ENCODE measurements at places on chromosomes 3 and 15.

- no peak for DNase-seq
These were observed 21.3 kb downstream of the ADGRG7 start for GRCh38 chr3:100630664-100631063.

- no peak for DNase-seq
These were observed 1.6 kb upstream of the RNU6-1 start for GRCh38 chr15:67841513-67841762.

- no peak for DNase-seq
These were observed 126.8 kb downstream of the TGFBR2 start for GRCh38 chr3:30733209-30733608.

DNA sequence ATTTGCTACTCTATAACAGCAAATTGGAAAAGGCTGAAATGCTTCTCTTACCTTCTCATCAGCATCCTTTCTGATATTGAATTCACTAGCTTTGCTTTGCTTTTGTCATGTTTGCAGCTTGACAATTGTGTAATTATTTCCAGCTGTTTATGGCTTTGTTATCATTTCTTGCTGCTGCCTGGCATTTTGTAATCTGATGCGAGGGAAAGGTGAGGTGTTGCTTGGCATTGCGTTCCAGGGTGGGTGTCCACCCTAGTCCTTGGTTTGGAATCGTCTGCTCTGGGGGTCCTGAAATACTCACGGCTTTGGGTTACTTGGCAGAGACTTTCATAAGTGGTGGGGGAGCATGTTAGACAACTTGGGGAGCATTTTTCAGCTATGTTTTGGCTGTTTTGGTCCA is 2.9 kb downstream of the CACNA2D3 start:
- DNase-seq: no peak

- no peak for DNase-seq
These were observed 14.7 kb downstream of the ZNF280D start for GRCh38 chr15:56718560-56718959.

DNA sequence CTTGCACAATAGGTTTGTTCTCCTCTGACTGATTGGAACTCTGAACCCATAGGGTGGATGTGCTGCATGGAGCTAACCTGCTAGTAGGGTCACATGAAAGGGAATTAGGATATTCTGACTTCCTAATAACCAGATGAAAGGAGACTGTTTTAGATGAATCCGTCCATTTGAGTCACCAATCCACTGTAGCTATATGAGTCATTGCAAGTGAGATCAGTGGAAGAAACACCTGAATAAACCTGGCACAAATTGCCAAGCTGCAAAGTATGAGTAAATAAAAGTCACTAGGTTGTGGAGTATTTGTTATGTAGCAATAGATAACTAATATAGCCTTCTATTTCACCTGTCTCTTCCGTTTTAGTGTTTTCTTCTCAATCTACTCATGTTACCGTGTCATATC is 584.4 kb downstream of the PDCD6IP start:
- DNase-seq: no peak

- no peak for DNase-seq
These were observed 192.3 kb upstream of the C2CD4B start for GRCh38 chr15:62357431-62357830.

DNA sequence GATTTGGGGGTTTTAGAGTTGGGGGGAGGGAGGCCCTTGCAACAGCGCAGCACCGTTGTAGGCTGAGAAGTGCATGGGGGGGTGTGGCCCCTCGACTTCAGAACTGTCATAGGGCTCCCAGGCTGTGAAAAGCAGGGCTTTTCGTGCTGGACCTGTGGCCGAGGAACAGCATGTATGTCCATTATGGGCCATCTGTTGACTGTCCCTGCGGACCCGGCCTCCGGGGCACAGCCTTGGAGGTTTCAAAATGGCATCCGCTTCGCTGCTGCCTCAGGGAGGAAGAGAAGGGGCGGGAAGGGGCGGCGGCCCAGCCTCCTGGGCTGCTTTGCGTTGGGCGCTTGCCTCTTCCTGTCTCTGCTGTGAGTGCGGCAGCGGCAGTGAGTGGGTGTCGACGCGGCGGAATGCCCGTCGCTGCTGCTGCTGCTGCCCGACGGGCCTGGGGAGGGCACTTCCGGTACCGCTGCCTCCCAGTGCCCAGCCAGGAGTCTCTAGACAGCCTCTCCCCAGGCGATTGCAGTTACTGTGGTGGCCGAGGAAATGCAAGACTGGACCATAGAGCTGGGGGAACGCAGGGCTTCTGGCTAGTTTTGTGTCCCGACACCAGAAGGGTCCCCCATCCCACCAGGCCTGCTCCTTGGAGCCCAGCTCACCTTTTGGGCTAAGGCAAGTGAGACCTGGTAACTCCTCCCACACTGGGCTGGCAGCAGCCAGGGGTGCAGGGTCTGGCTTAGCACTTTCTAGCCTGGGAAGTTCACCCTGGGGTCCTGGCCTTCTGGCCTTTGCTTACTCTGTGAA is 1.9 kb downstream of the GNAI2 start:
- DNase-seq: peak; percentile 91

- no peak for DNase-seq
These were observed 106.8 kb downstream of the HHLA2 start for GRCh38 chr3:108403198-108403597.

GRCh38 chr15:52067545-52067926 is 45.0 kb downstream of the BCL2L10 start:
- no peak for DNase-seq

DNA sequence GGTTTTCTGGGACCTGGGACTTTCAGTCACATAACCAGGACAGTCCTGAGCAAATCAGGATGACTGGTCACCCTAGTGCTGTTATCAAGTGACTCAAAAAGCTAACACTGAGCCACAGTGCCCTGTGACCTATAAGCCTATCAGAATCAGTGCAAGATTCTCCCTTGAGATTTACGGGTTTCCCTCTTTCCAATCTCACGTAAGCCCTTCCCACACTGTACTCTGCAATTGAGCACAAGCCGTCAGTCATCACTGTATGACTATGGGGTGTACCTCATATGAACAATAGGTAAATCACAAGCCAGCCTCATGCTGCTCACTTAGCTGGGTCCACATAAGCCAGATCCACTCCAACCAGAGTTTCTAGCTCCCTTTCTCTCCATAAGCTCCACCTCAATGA is 21.0 kb upstream of the CLDN18 start:
- peak; percentile 94 for DNase-seq

GRCh38 chr3:20136231-20136630 is 49.8 kb downstream of the SGO1 start:
- DNase-seq: no peak

DNA sequence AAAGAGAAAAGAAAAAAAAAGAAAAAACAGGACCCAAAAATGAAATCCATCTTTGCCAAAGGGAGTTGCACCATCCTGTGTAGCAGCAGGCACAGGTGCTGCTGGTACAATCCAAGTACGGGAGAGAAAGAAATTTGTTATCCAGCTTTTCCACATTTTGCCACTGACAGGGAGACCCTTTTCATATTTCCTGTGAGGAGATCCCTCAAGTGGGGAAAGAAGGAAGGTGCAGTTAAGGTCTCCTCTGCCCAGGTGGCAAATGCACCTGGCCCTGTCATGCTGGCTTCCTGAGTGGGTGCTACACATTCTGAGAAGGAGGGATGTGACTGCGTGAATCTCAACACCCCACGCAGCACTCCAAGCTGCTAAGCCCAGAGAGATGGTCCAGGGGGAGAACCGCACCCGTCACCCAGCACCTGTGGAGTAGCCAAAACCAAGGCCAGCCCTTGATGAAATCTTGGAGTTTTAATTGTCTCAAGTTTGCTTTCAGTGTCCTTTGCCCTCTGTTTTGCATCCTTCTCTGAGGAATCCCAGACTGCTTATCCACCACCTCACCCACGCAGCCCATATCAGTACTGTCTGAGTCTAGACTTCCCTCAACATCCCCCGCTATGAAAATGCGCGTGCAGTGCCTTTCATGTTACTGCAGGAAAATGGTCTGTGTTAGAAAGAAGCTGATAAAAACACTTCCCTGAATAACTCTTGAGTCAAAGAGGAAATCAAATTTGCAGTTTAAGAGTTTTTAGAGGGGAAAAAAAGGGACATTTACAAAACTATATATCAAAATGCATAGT is 141.9 kb upstream of the THBS1 start:
- DNase-seq: no peak

GRCh38 chr3:142180761-142181362 is 31.5 kb upstream of the TFDP2 start:
- peak; percentile 52 for DNase-seq

DNA sequence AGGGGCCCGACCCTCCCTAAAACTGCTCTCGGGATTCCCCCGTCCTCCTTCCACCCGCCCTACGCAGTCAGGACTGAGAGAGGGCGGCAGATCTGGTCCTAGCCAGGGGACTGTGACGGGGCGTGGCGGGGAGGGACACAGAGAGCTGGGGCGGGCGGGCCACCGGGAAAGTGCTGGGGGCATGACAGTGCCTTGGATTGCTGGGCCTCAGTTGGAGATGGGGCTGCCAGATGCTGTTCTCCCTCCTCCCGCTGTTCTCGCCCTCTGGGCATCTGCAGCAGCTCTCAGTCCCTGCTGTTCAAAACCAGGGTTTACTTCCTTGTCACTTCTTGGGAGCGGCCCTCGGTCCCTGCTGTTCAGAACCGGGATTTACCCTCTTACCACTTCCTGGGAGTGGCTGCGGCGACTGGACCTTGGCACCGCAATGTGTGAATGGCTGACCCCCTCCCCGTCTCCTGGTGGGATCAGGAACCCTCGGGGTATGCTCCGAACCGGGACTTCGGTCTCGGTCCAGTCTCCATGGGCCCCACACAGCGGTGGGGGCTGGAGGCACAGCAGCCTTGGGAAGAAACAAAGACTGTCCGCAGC is 1.8 kb upstream of the RPP25 start:
- DNase-seq: no peak

DNA sequence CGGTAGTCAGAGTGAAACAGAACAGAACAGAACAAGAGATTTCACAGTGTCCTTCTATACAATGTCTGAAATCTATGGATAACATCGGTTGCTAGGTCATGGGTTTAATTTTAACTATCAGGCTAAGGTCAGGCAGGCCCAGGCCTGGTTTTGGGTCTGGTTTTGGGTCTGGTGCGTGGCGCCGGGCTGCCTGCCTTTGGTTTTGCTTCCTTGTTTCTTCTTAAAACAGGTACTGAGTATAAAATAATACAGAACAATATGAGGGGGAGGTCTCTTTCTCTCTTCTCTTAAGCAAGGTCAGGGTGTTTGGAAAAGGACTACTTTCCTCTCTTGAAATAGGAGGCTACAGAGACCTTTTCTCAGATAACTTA is 1.4 kb downstream of the AEN start:
- DNase-seq: no peak

DNA sequence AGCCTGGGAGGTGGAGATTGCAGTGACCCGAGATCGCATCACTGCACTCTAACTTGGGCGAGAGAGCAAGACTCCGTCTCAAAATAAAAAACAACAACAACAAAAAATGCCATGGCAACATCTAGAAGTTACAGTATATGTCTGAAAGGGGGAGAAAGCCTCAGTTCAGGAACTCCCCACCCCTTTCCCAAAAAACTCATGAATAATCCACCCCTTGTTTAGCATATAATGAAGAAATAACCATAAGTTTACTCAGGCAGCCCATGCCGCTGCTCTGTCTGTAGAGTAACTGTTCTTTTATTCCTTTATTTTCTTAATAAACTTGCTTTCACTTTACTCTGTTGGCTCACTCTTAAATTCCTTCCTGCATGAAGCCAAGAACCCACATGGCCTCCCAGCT is 145.2 kb downstream of the DOCK3 start:
- no peak for DNase-seq

GRCh38 chr15:39118510-39118909 is 462.4 kb upstream of the THBS1 start:
- DNase-seq: no peak

DNA sequence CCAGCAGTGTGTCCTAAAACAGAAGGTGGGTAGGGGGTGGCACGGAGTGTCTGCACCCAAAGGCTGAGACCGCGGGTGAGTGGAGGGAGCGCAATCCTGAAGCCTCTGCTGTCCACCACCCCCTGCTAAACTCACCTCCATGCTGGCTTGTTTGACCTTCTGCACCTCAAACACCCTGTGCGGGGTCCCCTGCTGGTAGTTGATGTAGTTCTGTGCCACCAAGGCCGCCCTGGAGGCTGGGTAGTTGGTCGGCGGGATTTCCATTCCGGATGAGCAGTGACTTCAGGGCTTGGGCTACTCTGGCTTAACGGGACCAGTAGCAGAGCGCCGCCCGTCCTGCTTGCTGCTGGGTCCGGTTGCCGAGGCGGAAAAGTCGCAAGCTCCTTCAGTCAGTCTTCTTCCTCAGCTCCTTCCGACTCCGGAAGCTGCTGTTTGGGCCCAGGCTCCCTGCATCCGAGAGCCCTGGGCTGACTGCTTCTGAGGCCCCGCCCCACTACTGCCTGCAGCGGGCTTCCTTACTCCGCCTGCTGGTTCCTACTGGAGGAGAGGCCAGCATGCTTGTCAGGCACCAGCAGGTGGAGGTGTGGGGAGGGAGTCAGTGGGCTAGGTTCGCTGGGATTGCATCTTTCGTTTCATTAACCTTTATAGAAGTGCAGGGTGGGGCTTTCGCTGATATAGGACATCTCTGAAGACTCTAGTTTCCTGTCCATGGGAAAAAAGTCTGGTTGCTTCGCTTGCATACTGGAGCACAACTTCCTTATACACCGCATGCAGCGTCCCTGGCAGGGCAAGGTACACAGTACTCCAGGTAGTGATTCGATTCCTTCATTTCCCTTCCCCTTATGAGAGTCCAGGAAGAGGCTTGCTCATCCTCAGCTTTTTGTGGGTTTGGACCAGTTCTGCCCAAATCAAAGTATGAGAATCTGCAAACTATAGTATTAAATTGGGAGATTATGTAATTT is at the start of gene LXN:
Gene LXN, minus strand, starts transcription at position 434 of the 962 bp plus-strand sequence. Its CDS starts 170 bp downstream, at position 264.
- DNase-seq: peak; percentile 91

DNA sequence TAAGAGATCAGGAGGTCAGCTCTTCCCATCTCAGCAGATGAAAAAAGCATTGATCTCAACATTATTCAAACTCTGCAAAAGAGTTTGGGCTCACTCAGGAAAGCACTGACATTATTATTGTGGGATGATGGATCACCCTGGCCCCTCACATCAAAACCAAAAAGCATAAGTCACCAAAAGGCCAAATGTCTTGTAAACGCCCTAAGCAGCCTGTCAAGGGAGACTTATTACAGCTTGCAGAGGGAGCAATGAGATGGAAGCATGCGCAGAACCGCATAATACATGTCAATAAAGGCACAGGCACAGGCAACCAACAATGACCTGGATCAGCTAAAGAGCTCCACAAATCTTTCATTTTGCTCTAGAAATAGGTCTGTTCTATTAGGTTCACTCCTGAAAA is 4.6 kb downstream of the FSIP1 start:
- DNase-seq: no peak

DNA sequence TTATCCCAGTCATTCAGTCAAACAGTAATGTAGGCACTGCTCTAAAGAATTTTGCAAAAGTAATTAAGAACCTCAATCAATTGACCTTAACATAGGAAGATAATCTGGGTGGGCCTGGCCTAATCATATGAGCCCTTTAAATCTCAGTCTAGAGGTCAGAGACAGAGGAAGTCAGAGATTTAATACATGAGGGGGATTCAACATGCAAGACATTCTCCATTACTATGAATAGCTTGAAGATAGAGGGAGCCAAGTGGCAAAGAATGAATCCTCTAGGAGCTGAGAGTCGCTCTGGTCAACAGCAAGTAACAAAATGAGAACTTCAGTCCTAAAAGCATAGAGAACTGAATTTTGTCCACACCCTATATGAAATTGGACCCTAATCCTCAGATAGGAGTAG is 39.0 kb upstream of the MBNL1 start:
- DNase-seq: no peak

- no peak for DNase-seq
These were observed 44.9 kb upstream of the CTSH start for GRCh38 chr15:78989701-78990240.
